Stimulated activated CD8-positive, alpha-beta memory T cell treated with anti-CD3 and anti-CD28 coated beads, Interleukin-12 subunit alpha, Interleukin-12 subunit beta, amount 100 ng/mL, for 4 hours (primary cell): ENCODE measurements at places on chromosomes 11 and 22.

DNA sequence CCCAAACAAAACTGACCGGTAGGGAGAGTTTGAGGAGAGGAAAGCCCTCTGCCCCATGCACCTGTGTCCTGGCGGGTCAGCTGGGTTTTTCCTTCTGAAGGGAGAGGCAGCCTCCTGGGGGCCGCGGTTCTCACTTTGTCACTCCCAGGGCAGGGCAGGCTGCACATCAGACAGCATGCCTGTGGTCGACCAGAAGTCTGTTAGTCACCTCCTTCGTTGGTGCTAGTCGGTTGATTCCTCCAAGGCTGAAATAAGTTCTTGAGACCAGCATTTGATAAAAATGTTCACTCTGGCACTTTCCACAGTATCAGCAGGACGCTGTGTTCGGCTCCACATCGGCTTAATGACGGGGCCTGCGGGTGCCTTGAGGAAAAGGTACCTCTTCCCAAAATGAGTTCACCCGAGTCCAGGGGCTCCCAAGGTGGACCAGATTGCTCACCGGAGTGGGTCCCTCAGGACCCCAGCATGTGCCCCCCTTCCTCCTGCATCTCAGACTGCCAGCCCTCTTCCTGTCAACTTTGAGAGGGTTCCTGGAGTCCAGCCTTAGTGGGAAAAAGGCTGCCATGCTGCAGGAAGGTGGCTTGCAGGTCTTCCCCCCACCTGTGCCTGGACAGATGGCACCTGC, 373.7 kb upstream of the B3GAT1 start:
- no peak for DNase-seq

GRCh38 chr22:29224859-29225410, 19.2 kb downstream of the EMID1 start:
- DNase-seq = no peak

GRCh38 chr22:31490496-31490925, 869 bp upstream of the EIF4ENIF1 start:
- DNase-seq = peak; percentile 31

GRCh38 chr11:112719736-112720525, 241.3 kb upstream of the NCAM1 start:
- DNase-seq = no peak

DNA sequence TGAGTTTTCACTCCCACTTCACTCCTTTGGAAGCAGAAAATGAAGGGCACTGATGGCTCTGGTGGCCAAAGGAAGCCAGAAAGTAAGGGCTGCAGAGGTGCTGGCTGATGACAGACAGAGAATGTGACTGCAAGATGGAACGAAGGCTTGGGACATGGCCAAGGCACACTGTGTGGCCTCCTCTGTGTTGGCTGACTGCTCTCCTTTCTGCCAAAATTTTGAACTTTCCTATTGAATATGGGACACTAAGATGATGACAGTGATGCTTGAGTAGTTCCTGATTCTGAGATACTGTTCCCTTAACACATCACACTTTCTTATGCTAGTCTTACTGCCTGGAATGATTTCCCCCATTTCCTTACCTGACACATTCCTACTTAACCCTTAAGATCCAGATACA, 156.4 kb downstream of the SWAP70 start:
- no peak for DNase-seq

DNA sequence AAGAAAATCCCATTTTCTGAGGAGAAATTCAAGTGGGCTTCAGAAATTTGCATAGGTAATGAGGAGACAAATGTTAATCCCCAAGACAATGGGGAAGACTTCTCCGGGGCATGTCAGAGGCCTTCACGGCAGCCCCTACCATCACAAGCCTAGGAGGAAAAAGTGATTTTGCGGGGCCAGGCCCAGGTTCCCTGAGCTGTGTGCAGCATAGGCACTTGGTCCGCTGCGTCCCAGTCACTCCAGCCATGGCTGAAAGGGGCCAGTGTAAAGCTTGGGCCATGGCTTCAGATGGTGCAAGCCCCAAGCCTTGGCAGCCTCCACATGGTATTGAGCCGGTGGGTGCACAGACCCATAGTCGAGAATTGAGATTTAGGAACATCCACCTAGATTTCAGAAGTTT, 570.7 kb downstream of the KCNA4 start:
- DNase-seq = no peak

GRCh38 chr11:14784230-14784629, 107.8 kb downstream of the CYP2R1 start:
- DNase-seq = no peak

GRCh38 chr11:31443802-31444201, 65.6 kb downstream of the IMMP1L start:
- no peak for DNase-seq

DNA sequence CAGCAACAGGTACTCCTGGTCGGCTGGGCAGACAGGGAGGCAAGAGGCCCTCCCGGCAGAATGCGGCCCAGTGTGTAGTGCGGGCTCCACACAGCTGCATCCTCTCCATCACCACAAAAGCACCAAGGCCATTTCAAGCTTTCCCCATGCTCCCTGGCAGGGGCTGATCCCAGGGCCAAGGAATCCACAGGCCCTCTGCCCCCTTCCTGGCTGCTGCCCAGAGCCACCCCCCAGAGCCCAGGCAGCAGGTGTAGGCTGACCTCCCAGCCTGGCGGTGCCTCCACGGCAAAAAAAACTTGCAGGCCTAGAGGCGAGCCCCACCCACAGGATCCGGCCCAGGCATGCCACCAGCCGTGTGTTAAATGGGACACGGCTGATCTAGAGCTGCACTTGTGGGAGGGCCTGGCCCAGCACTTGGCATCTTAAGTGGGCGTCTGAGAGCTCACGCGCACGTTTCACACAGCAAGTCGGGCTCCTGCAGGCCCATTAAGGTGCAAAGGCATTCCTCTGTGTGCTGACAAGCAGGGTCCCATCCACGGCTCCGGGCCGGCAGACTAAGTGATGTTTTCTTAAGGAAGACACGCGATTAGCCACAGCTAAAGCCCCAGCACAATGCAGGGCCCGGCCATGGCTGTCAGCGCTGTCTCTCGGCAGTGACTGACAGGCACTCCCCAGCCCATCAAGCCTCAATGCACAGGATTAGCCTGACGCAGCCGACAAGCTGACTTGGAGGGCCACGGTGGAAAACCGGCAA, 19.8 kb upstream of the GNB1L start:
- no peak for DNase-seq

DNA sequence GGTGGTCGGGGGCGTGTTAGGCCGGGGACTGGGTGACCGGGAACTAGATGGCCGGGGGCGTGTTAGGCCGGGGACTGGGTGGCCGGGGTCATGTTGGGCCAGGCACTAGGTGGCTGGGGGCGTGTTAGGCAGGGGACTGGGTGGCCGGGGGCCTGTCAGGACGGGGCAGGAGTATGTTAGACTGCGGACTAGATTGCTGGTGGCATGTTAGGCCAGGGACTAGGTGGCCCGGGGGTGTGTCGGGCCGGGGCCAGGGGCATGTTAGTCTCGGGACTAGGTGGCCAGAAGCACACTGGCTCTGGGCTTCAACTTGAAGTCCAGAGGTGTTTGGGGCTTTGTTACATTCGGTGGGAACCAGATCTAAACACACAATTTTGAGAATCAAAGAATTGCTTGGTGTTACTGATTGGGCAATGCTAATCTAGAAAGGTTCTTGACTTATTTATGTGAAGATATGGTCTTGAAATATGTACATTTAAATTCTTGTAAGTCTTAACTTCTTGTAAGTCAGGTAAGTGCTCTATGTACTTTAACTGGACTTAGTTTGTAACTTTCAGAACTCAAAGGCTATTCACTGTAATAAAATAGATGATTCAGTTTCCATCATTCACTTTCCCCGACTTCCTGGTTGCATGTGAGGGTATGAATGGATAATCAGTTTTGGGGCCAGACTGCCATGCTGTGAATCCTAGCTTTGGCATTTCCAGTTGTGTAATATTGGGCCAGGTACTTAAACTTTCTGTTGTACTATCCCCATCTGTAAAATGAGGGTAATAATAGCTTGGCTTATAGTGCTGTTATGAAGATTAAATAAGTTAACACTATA, 1.1 kb downstream of the EXT2 start:
- no peak for DNase-seq

GRCh38 chr22:38080850-38081635, 2.9 kb downstream of the SLC16A8 start:
- DNase-seq = no peak

DNA sequence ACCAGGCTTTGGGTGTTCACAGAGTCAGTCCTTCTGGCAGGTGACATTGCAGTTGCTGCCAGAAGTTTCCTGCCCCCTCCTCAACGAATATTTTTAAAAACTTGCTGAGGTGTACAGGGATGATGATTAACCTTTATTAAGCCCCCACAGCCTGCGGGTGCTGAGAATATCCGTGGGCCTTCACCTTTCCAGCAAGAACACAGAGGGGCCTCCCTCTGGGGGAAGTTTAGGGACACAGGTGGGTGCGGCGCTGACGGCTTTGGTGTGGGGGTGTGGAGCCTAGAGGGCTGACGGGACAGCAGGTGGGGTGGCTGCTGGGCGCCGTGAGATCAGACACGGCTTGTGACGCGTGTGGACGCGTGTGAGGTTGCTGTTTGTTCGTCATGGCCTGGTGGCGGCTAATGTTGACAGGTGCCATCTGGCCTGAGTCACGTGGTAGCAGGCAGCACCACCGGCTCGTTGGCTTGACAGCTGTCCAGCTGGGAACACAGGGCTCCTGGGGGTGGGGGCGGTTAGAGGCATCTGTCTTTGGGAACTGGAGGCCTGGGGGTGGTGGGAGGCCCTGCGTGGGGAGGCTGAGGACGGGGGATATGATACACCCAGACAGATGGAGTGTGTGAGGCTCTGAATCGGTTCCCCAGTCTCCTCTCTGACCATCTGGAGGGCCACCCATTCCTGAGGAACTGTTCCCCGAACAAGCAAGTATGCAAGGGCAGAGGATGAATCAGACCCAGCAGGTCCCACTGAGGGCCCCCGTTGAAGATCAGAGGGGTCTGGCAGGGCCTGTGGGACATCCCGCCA, 12.5 kb upstream of the LRRC10B start:
- DNase-seq = no peak

GRCh38 chr11:130168105-130168504, 8.5 kb downstream of the ST14 start:
- DNase-seq = no peak
